D341Med (cell line): ENCODE measurements at places on chromosomes 13 and 19.

DNA sequence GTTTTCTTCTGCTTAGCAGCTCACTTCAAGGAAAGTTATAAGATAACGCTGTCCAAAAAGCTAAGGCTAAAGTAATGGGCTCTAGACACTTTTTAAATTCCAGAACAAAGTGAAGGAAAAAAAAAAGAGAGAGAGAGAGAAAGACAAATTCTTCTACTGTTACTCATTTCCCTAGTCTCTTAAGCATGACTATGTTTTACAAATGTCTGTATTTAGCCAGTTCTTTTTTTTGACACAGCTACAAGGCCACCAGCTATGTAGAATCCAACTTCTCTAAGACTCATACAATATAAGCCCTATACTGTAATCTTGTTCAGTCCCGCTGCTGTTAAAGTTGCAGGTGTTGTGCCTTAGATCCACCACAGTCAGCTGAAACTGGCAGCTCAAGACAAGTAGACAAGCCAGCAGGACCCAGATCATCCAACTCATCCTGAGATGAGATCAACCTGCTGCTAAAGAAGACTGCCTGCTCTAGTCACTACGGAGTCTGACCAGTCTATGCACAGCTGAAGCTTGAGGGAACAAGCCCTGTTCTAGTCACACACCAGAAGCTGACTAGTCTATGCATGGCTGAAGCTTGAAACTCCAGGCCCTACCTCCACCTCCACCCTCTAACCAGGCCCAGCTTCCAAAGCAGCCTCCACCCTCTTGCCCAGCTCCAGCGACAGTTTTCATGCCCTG lies 10.3 kb upstream of the ZNF83 start:
- DNase-seq: no peak

DNA sequence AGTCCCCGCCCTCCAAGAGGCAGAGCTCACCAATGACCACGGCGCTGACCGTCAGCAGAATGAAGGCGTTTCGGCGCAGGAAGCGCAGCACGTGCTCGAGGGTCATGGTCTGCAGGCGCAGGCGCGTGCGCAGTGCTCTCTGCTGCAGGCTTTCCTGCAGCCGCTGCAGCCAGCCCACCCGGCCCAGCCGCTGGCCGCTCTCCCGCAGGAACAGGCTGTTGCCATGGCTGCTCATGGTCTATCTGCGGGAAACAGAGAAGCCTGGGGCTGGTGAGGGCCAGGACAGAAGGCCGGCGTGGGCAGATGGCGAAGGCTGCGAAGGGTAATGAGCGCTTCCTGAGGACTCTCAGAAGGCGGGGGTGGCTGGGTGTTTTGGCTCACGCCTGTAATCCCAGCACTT lies 7.0 kb downstream of the SLC1A6 start:
- no peak for DNase-seq

DNA sequence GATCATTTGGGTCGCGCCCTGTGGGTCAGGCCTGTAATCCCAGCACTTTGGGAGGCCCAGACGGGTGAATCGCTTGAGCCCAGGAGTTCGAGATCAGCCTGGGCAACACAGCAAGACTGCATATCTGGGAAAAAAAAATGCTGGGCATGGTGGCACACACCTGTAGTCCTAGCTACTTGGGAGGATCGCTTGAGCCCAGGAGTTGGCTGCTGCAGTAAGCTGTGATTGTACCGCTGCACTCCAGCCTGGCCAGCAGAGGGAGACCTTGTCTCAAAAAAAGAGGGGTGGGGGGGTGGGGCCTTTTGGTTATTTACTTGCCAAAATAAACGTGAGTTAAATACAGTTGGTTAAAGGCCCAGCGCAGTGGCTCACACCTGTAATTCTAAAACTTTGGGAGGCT lies 9.8 kb upstream of the ZNF544 start:
- no peak for DNase-seq

- DNase-seq: no peak
These were observed 890 bp upstream of the ZNF611 start for GRCh38 chr19:52735734-52736133.

GRCh38 chr19:31114585-31114984 lies 234.7 kb downstream of the TSHZ3 start:
- DNase-seq: no peak

GRCh38 chr13:37090912-37091311 lies 14.6 kb downstream of the CSNK1A1L start:
- no peak for DNase-seq

DNA sequence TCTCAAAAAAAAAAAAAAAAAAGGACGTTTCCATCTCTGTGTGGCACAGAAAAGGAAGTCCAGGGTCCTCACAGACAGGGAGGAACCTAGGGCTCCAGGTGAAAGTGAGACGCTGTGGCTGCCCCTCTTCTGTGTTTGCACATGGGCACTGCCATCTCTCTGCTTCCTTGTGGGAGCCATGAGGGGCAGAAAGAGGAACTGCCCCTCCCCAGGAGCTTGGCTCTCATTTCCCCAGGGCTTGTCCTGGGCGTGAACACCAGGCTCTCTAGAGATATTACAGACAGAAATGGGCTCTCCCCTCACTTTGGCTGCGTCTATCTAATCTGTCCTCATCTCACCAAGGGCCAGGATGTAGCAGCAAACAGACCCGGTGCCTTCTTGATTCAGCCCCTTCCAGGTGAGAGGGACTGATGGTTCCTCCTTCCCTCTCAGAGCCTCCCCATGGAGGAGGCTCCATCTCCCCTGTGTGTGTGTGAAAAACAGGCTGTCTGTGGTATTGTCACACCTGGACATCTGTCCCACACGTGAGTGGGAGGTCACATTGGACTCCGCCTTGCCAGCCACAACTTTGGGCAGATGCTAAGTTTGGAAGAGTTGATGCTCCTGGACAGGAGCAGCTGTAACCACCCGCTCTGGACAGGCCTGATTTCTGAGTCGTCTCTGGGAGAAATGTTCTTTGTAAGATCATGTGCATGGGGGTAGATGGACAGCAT lies 840 bp upstream of the LILRA4 start:
- no peak for DNase-seq

DNA sequence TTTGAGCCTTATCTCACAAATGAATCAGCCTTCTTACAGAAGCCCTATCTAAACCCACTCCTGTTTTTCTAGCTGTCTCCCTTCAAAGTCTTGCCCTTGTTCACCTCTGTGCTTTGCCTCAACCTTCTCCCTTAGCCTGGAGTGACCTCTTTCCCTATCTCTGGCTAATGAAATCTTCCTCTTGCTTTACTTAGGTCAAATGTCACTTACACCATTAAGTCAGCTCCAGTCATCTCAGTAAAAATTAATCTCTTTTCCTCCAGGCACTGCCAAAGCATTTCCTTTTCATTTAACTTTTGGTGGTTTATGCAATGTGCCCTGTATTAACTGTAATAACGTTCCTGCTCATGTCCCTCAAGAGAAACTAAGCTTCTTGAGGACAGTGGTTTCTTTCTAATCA lies 596.5 kb upstream of the MIR17HG start:
- DNase-seq: no peak

DNA sequence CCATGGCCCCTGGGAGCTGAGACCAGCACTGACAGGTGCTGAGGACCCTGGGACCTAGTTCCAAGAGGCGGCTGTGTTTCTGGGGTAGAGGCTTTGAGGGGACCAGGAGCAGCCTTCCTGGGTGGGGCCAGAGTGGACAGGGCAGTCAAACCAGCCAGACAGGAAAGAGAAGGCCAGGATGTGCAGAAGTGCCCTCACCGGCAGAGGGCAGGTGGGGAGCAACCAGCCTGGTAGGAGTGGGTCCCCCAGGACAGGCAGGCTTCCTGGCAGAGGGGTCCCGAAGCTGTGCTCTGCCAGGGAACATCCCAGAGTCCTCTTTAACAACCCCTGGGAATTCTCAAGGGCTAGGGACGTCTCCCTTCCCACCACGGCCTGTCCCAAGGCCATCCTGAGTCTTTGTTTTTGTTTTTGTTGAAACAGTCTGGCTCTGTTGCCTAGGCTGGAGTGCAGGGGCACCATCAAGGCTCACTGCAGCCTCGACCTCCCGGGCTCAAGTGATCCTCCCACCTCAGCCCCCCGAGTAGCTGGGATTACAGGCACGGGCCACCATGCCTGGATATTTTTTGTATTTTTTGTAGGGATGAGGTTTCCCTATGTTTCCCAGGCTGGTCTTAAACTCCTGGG lies 3.0 kb upstream of the HIPK4 start:
- DNase-seq: peak; percentile 63

DNA sequence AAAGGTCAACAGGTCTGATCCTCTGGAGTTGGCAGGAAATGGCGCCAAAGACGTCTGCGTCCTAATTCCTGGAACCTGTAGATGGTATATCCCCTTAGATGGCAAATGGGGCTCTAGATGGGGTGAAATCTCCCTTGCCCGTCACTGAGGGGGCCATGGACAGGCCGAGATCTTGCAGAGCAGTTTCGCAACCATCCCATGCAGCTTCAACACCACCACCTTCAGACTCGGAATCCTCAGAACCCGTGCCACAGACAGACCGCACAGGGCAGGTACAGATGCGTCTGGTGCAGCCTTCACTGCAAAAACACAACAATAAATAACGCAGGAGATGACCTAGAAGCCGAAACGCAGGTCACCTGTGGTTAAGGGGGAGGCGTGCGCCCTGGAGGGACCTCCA lies 17.7 kb downstream of the REXO1 start:
- DNase-seq: no peak

GRCh38 chr19:17393002-17393401 lies 994 bp downstream of the CCDC194 start:
- DNase-seq: no peak

DNA sequence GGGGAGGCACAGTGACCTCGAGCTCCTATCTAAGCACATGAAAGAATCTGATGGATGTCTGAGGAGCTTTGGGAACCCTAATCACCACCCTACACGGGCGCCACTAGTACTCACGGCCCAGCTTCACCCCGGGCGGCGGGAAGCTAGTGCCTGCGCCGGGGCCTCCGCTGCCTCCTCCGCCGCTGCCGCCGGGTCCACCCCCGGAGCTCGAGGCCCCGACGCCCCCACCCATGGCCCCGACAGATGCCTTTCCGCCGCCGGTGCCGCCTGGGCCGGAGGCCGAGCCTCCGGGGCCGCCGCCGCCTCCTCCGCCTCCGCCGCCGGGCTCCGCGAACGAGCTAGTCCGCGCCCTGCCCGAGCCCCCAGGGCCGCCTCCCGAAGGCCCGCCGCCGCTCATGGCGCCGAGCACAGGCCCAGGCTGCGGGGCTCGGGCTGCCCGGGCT lies 312 bp downstream of the GSK3A start:
- no peak for DNase-seq

- DNase-seq: no peak
These were observed 2358.4 kb downstream of the PCDH9 start for GRCh38 chr13:64871742-64872141.

GRCh38 chr19:45403781-45404556 lies 900 bp downstream of the PPP1R13L start:
- DNase-seq: peak; percentile 70

DNA sequence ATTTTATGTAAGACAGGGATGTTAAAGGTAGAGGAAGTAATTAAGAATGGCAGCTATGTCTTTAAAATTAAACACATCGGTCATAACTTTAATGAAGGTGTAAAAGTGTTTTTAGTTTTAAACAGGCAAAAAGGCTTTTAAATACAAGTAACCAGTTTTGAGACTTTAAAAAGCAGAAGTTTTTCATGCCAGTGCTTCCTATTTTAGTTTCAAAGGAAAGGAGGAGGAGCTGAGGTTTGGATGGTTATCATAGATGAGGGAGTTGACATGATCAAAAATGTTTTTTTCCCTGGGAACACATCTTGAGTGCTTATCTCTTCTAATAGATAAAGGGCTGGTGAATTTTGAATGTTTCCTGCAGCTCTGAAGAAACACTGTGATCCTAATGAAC lies 42.9 kb downstream of the LRCH1 start:
- no peak for DNase-seq

GRCh38 chr19:48770734-48771472 lies 15.6 kb downstream of the FGF21 start:
- no peak for DNase-seq
